ENCODE measurements at places on chromosomes 16 and 17.
A peak's percentile ranks its signal among the peaks of the same experiment; 100 is the strongest.

- no peak for DNase-seq
Observed at GRCh38 chr16:50821586-50821985, 79.7 kb downstream of the CYLD start.

GRCh38 chr17:71447644-71448043 is 673.2 kb upstream of the SOX9 start:
- DNase-seq: no peak

- peak; percentile 80 for DNase-seq
Observed at GRCh38 chr17:17538417-17539391, 42.5 kb upstream of the RASD1 start.

DNA sequence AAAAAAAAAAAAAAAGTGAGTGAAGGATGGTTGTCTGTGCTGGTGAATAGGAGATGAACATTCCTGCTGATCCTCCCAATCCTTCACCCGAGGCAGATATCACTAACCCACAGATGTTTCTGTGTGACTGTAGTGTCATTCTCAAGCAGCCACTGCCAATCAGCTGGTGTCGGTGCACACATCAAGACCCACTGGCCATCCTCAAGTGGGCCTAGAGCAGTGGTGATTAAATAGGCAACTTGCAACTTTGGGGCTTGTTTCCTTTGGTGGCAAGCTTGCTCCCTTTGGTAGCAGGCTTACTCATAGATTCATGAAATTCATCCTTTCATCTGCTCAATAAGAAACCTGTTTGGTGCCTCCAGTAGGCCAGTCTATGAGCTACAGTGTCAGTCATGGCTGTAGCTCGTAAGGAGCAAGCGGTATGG is 51.1 kb upstream of the LGALS9 start:
- DNase-seq: no peak

GRCh38 chr17:73742948-73743381 is 98.7 kb upstream of the SDK2 start:
- no peak for DNase-seq

DNA sequence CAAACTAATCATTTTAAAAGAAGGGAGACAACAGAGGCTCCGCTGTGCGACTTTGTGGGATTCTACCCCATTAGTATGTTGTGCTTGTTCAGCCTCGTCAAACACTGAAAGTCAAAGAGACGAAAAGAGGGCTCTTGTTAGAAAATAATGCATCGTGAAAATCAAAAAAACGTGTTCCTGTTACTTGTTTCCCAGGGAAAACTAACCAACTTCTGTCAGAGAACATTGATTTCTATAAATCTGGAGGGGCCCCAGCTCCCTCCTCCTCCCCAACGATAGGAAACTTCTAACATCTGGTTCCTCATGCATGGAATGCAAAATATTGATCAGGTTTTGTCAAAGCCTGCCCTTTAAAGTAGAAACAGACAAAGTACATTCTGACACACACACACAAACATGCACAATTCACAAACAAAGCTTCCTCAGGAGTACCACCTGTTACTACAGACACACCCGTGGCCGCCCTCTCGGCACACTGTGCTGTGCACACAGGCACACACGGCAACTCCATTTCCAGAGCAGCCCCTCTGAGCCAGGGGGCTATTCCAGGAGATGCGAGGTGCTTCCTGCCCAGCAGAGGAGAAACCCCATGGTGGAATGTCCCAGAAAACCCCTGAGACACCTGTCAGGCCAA is 151.3 kb downstream of the ZFHX3 start:
- DNase-seq: no peak

GRCh38 chr16:50607970-50608557 is 59.9 kb downstream of the NKD1 start:
- DNase-seq: no peak

DNA sequence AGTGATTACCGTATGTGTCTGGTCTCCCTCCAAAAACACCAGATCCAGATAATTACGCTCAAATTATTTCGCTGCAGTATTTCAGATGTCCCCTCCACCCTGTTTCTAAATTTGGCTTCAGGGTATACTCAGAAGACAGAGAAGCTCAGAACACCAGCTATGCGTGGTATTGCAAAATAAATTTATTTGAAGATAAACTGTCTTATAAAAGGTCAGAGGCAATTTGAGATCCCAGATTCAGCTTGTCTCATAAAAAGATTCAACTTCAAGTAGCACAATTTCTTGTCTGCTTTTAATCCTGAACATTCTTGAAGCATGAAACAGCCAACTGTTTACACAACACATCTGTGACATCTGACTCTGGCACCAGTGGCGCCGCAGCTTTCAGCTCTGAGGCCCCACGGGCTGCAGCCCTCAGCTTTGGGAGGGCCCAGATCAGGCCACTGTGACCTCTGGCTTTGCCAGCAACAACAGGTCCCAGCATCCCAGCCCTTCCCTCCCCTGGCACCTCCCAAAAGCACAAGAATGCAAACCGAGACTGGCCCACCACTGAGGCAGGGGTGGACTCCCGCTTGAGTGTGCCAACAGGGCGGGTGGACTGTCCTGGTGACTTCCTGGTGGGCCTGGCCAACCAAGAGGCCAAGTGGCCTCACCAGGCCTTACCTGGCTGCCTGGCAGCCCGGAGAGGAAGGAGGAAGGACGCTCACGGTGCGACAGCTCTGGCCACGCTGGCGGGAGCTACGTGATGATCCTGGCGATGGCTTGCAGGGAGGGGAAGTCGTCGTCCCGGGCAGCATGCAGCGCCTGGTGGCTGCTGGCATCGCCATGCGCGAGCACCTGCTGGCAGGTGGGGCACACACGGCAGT is 8.0 kb downstream of the SYNGR3 start:
- DNase-seq: no peak

GRCh38 chr16:85587762-85588556 is 25.2 kb upstream of the GSE1 start:
- DNase-seq: no peak

GRCh38 chr17:82836823-82837357 is 2.9 kb downstream of the ZNF750 start:
- DNase-seq: no peak

- no peak for DNase-seq
Observed at GRCh38 chr16:12082226-12082887, 105.8 kb downstream of the SNX29 start.

DNA sequence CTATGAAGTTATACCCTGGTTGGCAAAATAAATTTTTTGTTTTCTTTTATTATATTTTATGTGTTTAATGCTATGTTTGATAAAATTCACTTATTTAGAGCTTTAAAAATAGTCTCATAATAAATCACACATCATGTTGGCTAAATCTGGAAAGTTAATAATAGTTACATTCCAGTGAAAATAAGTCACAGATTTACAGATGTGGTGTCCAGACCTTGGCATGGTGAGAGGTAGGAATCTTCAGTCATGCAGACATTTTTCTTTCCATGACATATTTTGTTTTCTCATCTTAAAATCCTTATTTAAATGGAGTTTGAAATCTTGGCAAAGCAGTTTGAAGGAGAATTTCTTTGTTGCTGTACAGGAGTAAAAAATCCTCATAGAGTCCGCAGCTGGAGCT is 48.1 kb upstream of the GOSR1 start:
- DNase-seq: no peak

DNA sequence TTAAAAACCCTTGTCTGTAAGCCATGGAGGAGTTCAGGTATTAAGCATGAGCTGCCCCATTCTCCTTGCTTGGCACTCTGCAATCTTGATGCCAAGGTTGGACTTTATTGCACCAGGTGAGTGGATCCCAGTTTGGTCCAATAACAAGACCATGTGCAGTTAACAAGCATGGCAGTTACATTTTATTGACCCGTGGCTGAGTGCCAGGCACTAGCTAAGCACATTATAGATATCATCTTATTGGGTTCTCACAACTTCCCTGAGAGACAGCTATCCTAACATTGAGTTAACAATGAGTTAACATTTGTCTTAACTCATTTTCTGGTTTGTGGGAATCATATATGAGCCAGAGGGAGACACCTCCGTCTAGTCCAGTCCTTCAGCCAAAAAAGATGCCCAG is 21.8 kb downstream of the LYRM9 start:
- no peak for DNase-seq

DNA sequence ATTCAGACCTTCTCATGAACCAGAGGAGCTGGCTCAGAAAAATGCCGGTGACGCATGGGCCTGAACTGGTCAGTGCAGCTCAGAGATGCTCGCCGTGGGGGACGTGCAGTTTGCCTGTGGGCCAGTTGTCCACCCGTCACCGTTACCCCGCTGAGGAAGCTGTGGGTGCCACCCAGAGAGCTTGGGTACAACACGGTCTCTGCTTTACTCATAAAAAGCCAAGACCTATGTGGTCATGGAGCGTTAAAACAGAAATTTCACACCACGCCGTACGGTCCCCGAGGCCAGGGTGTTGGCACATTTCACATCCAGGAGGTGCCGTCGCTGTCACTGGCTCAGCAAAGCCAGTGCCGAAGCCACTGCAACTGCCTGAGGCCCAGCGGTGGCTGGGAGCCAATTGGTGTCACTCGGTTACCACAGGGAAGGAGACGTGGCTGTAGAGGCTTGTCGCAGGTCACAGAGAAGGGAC is 120.9 kb downstream of the METRNL start:
- DNase-seq: no peak

DNA sequence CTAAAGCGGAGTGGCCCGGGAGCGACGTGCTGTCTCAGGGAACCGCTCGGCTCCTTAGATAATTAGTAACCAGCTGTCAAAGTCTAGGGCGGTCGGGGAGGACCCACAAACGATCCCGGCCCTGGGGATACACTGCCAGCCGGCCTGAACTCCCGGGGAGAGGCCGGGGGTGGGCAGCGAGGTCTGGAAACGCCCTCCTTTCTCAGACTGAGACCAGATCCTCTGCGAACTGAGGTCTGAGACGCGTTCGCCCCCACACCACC is 1.3 kb downstream of the HNF1B start:
- no peak for DNase-seq

DNA sequence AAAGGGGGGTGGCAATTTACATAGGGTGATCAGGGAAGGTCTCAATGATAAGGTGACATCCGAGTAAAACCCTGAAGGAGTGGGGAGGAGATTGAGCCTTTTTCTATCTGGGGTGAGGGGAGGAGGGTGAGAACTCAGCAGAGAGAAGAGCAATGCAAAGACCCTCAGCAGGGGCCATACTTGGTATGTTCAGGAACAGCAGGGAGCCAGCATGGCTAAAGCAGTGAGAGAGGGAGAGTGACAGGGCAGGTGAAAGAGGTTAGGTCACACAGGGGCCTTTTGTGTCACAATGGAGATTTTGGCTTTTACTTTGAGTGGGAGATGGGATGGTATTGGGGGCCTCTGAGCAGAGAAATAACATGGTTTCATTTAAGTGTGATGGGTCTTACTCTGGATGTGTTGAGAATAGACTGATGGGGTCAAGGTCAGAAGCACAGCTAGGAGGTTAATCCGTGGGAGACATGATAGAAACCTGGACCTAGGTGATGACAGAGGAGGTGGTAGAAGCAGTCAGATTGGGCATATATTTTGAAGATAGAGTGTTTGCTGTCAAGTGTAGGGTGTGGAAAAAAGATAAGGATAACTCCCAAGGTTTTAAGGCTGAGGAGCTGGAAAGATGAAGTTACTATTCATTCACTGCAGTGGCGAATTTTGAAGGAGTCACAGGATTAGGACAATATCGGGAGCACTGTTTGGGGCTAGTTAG is 6.2 kb downstream of the SP2 start:
- no peak for DNase-seq

- DNase-seq: no peak
Observed at GRCh38 chr17:77247609-77248008, 106.8 kb downstream of the SEC14L1 start.

- no peak for DNase-seq
Observed at GRCh38 chr17:7523033-7523432, 25.8 kb upstream of the TNFSF12 start.
